ENCODE measurements at places on chromosomes 5 and 9. TPM values are rescaled to one million over a fixed set of nuclear protein-coding genes. Genes with fewer than 3 reads are reported as not detected.

TMEM215 gene
- not detected for polyA plus RNA-seq

FIBCD1 gene
- polyA plus RNA-seq = 2.9 TPM

GRCh38 chr5:88304356-88304755 is 35.7 kb upstream of the TMEM161B start:
- DNase-seq = no peak

- DNase-seq = no peak
Observed at GRCh38 chr5:138833726-138834480, 41.2 kb downstream of the LRRTM2 start.

TRAPPC13 gene
- polyA plus RNA-seq = 10.9 TPM

Data from heart left ventricle (tissue), 16 donors.